ENCODE measurements at places on chromosomes 7 and 10.
A peak's percentile ranks its signal among the peaks of the same experiment; 100 is the strongest.

- no peak for ATAC-seq
Measured at GRCh38 chr7:84281518-84281917, 86.9 kb upstream of the SEMA3A start.

DNA sequence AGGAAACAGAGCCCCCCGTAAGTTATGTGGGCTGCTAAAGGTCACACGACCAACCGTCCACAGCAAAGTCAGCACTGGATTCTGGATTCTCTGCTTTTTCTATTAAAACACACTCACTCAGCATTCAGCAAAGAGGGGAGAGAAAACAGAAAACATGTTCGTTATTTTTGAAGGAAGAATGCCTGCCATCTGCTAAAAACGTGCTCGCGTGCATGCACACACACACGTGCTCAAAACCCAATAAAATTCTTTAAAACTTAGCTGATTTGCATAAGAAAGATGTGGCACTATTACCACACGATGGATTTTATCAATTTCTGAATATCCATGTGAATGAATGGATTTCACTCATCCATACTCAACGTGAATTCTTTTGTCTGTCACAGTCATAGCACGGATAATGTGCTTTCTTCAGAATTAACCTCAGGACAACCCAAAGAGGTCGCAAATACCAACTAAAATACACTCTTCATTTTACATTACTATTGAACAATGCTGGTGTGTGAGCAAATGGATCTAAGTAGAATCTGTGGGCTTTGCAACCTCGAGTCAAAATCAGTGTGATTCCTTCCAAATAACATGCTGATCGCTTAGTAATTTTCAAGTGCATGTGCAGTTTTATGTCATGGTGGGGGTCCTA, 40.8 kb downstream of the NRP1 start:
- ATAC-seq = no peak

DNA sequence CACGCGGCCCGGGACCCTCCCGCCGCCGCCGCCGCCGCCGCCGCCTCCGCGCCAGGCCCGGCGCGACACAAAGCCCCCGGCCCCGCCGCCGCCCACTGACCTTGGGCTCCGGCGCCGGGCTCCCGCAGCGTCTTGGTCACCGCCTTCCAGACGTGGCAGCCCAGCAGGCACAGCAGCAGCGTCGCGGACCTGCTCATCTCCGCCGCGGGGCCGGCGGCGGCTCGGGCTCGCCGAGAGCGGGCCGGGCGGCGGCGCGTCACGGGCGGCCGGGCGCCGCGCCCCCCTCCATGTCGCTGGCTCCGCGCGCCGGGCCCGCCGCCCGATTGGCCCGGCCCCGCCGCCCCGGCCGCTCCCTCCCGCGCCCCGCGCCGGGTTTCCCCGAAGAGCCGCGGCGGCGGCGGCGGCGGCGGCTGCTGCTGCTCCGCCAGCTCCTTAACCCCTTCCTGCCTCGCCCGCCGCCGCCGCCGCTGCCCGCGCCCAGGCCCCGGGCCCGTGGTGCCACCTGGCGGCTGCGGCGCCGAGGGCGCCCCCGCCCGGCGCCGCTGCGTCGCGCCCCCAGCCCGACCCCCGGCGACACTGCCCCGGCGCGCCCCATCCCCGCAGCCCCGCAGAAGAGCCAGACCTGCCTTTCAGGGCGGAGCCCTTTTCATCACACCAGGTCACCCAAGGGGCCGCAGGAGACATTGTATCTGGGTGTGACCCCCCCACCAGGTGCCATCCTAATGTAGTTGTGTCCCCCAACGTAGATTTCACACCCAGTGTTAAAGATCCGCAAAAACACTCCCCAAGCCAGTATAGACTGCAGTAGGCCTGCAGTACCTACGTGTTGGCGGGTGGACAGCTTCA, at the start of gene FAM171A1:
FAM171A1 (minus strand) TSS at position 434 of the 846 bp plus-strand sequence; CDS start at position 197, 237 bp downstream.
- ATAC-seq = peak; percentile 56

DNA sequence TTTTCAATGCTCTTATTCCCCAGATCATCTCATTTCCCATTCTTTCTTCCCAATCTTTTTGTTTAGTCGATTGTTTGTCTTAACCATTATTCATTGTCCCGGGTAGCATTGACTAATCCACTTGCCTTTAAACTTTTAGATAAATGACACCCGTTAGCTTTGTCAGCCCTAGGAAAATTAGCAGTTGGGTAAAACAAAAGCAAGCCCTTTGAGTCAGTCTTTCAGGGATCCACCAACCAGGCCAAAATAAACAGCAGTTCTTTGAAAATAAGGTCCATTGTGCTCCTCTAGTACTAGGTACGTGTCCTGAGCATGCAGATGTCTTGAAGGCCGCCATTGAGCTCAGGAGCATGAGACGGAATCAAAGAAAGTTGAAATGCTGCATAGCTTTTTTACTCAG, 369.7 kb upstream of the MYO3A start:
- ATAC-seq = no peak

- ATAC-seq = peak; percentile 89
Measured at GRCh38 chr7:142866361-142867096, 11.7 kb downstream of the EPHB6 start.

- ATAC-seq = no peak
Measured at GRCh38 chr7:139630643-139631519, 107.4 kb downstream of the CLEC2L start.

Data from SK-N-SH treated with all-trans-retinoic acid at 6 μM for 48 hours (cell line).